DND-41 (cell line): ENCODE measurements at places on chromosomes 11 and 22.
A peak's percentile ranks its signal among the peaks of the same experiment; 100 is the strongest.

DNA sequence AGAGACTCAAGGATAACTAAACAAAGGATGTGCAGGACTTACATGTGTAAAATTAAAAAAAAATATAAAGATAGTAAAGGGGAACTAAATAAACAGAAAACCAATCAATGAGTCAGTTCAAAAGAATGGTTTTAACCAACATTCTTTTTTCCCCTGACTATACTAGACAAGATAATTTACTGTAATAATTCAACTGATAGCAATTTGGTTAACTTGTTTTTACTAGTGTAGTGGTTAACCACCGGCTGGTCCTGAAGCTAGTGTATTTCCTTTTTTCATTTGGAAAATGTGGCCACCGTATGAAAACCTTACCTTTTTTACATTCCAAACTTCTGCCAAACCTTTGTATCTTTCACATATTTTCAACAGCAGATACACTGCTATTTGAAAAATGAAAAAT lies 123.1 kb downstream of the ARHGAP42 start:
- no peak for DNase-seq

GRCh38 chr11:133600306-133600705 lies 68.0 kb upstream of the OPCML start:
- no peak for DNase-seq

GRCh38 chr22:36541831-36542411 lies 13.0 kb upstream of the EIF3D start:
- DNase-seq: no peak

GRCh38 chr11:76307396-76307795 lies 73.5 kb downstream of the THAP12 start:
- no peak for DNase-seq

GRCh38 chr11:6319001-6319703 lies 1.1 kb downstream of the CAVIN3 start:
- DNase-seq: no peak

GRCh38 chr11:123286761-123287160 lies 91.7 kb upstream of the CLMP start:
- no peak for DNase-seq

- DNase-seq: peak; percentile 69
Measured at GRCh38 chr11:117824571-117825537, at the start of gene FXYD2. FXYD2 (minus strand) TSS chr11:117824744; CDS start chr11:117824678, 66 bp downstream.

- DNase-seq: no peak
Measured at GRCh38 chr11:120151536-120151935, 13.6 kb upstream of the TRIM29 start.

DNA sequence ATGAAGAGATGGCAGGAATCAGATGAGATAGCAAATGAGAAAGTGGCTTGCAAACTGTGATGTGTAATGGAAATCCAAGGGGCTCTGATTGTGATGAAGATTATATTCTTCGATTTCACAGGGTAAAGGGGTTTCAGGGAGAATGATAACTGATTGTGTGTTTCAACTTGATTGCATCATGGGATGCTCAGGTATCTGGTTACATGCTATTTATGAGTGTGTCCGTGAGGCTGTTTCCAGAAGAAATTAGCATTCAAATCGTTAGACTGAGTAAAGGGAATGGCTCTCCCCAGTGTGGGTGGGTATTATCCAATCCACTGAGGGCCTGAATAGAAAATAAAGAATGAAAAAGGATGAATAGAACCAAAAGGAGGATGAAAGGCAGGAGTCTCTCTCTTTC lies 278.7 kb upstream of the LARGE1 start:
- no peak for DNase-seq

- no peak for DNase-seq
Measured at GRCh38 chr22:35465109-35465701, 65.3 kb downstream of the MCM5 start.

- DNase-seq: no peak
Measured at GRCh38 chr11:114564831-114565230, 5.2 kb upstream of the NXPE1 start.

DNA sequence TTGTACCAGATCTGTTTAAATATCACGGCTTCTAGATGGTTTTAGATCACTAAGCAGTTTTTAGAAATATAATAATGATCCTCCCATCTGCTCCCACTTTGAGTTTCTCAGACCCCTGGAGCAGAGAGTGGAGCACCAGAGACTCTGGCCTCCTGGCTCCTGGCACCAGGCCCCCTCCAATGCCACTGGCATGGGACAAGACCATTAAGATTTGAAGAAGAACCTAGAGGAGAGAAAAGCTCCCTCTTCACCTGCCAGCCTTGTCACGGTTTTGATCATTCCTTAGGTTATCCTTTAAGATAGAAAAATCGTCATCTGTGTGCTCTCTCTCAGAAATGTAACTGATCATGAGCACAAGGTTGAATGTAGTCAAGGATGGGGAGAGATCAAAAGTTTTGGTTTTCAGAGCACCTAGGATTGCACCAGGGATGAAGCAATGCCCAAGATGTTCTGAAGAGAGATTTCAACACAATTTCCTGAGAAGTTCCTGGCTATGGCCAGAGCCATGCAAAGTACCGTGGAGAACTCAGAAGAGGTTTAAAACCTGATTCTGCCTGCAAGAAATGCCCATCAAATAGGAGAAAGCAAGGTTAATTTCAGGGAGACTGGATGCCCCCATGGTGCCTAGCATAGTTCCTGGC lies 22.2 kb downstream of the IL10RA start:
- no peak for DNase-seq

GRCh38 chr11:134124660-134125451 lies 56.0 kb downstream of the JAM3 start:
- DNase-seq: no peak

DNA sequence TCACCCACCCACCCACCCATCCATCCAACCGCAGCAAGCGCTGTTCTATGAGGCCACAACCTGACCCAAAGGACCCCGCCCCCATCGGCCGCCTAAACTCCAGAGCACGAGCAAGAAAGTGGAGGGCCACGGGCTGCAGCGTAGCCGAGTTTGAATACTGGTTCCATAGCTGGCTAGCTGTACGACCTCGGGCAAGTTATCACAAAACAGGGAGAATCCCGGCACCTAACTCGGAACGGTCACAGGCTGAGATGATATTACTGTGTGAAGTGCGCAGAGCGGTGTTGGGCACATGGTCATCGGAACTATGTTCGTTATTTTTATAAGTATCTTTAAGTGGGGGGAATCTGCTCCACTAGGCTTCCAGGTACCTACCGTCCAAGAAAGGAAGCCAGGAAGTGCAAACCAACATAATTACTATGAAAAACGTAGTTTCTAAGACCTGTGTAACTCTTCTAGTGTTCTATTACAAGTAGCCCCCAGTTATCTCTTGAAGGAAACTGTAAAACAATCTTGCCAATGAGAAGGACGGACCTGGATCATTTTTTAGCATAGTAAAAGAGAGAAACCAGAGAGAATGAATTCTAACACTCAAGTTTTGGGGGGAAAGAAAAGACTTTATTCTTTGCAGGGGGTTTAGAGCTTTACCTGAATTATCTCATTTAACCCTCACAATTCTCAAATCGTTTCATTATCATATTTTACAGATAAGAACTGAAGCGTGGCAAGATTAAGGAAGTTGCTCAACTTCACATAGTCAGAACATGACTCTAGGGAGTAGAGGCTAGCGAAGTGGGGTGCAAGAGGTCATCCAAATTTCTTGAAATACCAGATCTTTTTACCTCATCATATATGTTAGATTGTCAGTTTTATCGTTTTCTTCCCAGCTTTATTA lies 663 bp upstream of the BUD13 start:
- no peak for DNase-seq

- no peak for DNase-seq
Measured at GRCh38 chr22:19687561-19688300, 26.6 kb upstream of the SEPTIN5 start.

DNA sequence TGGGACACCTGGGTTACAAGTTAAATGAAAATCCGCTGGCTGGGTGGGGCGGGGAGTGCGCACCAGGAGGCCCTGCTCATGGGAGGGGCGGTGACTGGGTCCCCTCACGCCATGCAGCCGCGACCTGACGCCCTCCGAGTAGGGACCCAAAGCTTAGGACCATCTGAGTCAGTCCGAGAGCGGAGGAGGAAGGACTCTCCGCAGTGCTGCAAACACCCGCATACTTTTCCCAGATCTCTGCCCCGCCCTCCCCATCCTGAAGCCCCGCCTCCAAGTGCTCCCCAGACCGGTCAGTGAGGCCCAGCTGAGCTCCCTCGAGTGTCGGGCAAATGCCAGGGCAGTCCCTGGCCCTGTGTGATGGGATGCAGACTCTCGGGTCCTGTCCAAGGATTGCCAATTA lies 6.6 kb upstream of the FLI1 start:
- no peak for DNase-seq

DNA sequence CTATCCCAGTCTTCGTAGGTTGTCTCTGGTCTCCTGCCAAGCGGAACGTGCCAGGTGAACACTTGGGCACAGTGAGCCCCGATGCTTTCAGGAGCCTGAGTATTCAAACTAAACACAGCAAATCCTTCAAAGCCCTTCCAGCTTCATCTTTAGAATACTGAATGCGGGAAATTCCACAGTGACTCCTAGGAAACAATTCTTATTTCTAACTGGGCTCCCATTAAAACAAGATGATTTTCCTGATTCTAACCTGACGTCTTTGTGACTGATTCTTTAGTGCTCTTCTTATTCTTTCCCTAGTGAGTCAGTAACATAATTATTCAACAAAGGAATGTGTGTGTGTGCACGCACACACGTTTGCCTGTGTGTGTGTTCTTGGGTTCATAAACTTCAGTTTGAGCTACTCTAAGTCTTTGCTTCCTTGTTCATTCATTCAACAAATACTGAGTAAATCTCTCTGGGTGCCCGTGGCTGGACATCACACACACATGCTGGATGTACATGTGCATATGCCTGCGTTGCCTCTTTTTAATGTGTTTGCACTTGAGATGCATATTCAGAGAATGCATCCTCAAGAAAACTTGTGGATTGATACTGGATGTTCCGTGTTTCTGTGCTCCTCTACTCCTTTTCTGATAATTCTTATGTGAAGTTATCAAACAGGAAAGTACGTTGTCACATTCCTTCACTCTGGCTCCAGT lies 134.5 kb downstream of the WNT7B start:
- DNase-seq: no peak

- no peak for DNase-seq
Measured at GRCh38 chr11:121412000-121412587, 40.0 kb upstream of the SORL1 start.

DNA sequence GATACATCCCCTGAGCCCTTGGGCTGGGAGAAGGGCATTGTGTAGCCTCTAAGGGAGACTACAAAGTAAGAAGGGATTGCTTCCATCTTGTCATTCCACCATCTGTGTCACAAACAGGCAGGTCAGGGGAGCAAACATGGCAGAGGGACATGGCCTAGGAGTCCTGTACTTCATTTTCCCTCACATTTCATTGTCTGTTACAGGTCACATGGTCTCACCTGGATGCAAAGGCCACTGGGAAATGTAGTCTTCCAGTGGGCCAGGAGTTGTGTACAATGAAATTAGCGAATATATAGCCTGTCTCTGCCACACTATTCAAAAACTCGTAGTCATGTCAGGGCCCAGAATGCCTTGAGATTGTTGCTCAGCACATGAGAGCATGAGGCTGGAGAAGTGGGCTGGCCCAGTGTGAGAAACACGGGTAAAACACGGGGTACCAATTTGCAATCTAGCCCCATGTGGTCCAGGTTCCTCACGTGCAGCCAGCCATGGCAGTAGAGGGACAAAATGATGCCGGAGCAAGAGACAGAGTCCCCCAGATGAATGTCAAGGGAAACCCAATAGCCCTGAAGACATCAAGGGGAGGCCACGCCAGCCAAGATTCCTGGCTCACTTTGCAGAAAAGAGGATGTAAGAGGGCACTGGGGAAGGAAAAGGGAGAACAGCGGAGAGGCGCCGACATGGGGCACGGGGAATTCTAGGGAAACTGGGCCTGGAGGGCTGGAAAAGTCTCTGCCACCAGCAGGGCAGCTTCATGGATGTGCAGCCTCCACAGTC lies 47.7 kb upstream of the EMID1 start:
- no peak for DNase-seq

GRCh38 chr11:32390712-32391111 lies 44.6 kb downstream of the WT1 start:
- no peak for DNase-seq

DNA sequence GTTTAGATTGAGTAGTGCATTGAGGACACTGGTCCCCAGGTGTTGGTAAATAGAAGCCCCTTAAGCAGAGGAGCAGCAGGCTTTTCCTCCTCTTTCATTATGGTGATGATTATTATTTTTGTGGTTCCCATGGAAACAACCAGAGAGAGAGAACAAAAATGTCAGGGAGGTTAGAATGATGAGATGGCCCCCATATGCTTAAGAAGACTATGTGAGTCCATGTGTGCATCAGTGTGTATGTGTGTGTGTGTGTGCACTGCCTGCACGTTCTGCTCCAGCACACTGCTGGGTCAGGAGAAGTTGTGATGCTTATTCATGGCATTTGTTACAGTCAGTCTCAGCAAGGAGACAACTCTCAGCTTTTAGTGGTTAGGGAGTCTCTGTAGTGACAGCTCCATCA lies 724.2 kb downstream of the NTM start:
- no peak for DNase-seq

DNA sequence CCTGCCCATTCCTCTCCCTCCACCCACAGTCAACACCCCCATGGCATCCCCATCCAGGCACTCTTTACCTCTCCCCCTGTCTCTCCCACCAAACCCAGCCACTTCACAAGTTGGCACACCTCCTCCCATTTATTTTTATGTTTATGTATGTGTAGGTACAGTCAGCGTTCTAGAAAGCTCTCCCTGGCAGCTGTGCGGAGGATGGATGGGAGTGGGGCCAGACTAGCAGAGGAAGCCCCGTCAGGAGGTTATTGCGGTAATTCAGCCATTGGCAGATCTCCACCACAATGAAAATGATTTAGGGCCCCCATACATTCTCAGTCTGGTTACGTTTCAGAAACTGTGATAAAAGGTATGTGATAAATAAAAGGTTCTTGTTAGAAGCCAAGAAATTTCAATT lies 51.3 kb downstream of the BTG4 start:
- DNase-seq: no peak

DNA sequence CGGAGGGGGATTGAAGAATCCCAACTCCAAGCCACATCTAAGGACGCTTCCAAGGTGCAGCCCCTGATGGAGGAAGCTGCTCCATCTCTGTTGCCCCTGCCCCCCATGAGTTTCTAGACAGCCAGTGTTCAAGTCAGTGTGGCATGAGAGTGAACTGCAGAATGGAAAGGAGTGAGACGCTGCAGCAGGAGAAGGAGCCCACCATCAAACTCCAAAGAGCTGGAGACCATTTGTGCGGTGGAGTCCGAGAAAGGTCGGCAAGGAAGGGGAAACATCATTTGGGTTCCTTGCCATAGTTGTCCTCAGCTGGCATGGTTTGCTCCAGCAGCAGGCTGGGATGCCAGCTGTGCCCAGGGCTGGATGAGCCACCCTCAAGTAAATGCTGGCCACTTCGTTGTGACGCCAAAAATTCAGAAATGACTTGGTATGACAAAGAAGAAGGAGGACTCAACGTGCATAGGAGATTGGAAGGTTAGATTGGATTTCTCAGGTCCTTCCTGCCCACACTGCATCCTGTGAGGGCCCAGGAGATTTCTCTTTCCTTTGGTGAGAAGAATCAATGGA lies 16.4 kb downstream of the APOL2 start:
- no peak for DNase-seq
